Camera-type eye (tissue), 1 donor: ENCODE measurements at places on chromosomes 11 and 22. TPM values are rescaled to one million over a fixed set of nuclear protein-coding genes. Genes with fewer than 3 reads are reported as not detected.

LDHAL6A gene
- not detected for total RNA-seq

MICALL1 gene
- 20.8 TPM for total RNA-seq

DDX25 gene
- total RNA-seq: 5.6 TPM

MS4A12 gene
- total RNA-seq: not detected

ME3 gene
- 90.2 TPM for total RNA-seq
